ENCODE measurements at places on chromosomes 1 and 21. TPM values are rescaled to one million over a fixed set of nuclear protein-coding genes. Genes with fewer than 3 reads are reported as not detected.

Gene CAMK2N1
- 6.7 TPM for total RNA-seq

Gene KRTAP7-1
- not detected for total RNA-seq

Gene LAMC1
- total RNA-seq, result 1,787 TPM

Gene FLAD1
- 13.7 TPM for total RNA-seq

Gene MYBPH
- 1.0 TPM for total RNA-seq

Gene PCAT6
- 3.8 TPM for total RNA-seq

Gene CRNN
- not detected for total RNA-seq

Gene GSTM2
- total RNA-seq, result 21.6 TPM

Gene JAM2
- 1.4 TPM for total RNA-seq

Gene CD1B
- total RNA-seq, result not detected

Gene KCNJ9
- not detected for total RNA-seq

Gene DNALI1
- 3.6 TPM for total RNA-seq

Gene NBPF20
- total RNA-seq, result 3.2 TPM

Gene SELE
- total RNA-seq, result not detected

Gene SPRR4
- total RNA-seq, result not detected

Gene SLAMF7
- total RNA-seq, result not detected

Gene RGS8
- not detected for total RNA-seq

Gene LCE6A
- total RNA-seq, result not detected

Gene EDN2
- total RNA-seq, result not detected

Gene RGSL1
- total RNA-seq, result not detected

Gene FCRL2
- total RNA-seq, result not detected

Gene TMOD4
- total RNA-seq, result not detected

Gene FCGR3B
- total RNA-seq, result not detected

Gene FPGT
- total RNA-seq, result 10.3 TPM

Gene TCHH
- 0.06 TPM for total RNA-seq

Gene S100A7
- total RNA-seq, result not detected

Gene RNU1-4
- total RNA-seq, result under 0.01 TPM

Gene SIPA1L2
- total RNA-seq, result 5.3 TPM

Gene DISC1
- total RNA-seq, result 3.6 TPM

Gene SELP
- not detected for total RNA-seq

Gene CDA
- total RNA-seq, result not detected

Gene TLCD4
- 0.78 TPM for total RNA-seq

Gene HRNR
- total RNA-seq, result not detected

Gene MED8
- total RNA-seq, result 44.9 TPM

Data from cardiac ventricle fibroblast (primary cell).